ENCODE measurements at places on chromosomes 4 and X.

- DNase-seq, result no peak
These were observed 20.2 kb downstream of the PYURF start for GRCh38 chr4:88503344-88503743.

- no peak for DNase-seq
These were observed 42.8 kb upstream of the PRDM8 start for GRCh38 chr4:80154545-80154933.

DNA sequence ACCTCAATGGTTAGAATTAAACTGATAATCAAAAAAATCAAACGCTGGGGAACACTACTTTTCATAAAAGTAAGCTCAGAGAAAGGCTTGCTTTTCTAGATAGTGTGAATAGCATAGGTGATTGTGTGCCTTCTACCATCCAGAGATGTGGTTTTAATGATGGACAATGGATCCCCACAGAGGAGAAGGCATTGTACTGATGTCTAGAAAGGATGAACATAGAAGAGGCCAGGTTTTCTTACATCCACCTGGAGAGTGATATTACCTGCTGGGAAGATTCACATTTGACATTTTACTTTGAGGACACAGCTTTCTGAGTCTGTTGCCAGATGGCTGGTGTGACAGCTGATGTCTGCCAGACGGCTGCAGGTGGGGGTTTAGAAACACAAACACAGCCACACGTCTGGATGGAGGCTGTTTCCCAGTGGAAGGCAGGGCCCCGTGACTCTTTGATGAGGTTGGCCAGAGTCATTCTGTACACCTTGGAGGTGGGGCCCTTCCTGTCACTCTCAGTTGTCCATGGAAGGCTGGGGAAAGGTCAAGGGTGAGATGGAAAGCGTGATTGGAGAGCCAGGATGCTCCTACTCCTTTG lies 114.4 kb downstream of the PSAPL1 start:
- DNase-seq, result no peak

GRCh38 chr4:80006935-80007744 lies 65.9 kb downstream of the ANTXR2 start:
- no peak for DNase-seq

- DNase-seq, result no peak
These were observed 121.6 kb upstream of the FAT1 start for GRCh38 chr4:186845137-186845842.
